ENCODE measurements at places on chromosomes 3 and 15. TPM values are rescaled to one million over a fixed set of nuclear protein-coding genes. Genes with fewer than 3 reads are reported as not detected.

DNA sequence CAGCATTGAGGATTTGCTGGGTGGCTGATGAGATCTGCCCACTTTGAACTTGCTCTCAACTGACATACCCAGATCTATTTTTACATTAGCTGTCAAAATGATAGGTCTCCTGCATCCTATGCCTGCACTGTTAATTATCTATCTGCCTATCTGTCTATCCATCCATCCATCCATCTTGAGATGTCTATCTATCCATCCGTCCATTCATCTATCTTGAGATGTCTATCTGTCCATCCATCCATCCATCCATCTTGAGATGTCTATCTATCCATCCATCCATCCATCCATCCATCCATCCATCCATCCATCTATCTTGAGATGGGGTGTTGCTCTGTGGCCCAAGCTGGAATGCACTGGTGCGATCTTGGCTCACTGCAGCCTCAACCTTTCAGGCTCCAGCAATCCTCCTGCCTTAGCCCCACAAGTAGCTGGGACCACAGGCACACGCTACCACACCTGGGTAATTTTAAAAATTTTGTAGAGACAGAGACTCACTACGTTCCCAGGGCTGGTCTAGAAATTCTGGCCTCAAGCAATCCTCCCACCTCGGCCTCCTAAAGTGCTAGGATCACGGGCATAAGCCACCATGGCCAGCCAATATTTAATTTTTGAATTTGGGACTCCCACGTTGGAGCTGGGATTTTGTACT lies 159.4 kb upstream of the NSMCE3 start:
- no peaks in the 10 kb centered on the region for H3K27me3 ChIP-seq
- no peaks in the 10 kb centered on the region for H3K36me3 ChIP-seq
- no peak overlapping the region for H3K4me3 ChIP-seq
- no peaks in the 10 kb centered on the region for H3K4me1 ChIP-seq
- no peak overlapping the region for H3K27ac ChIP-seq

The LRRN1 gene
- 1.4 TPM for total RNA-seq

The DAZL gene
- total RNA-seq = not detected

The CHDH gene
- 26.9 TPM for total RNA-seq

GRCh38 chr3:153528473-153528872 lies 366.4 kb downstream of the RAP2B start:
- H3K4me3 ChIP-seq = no peak overlapping the region
- H3K27me3 ChIP-seq = no peaks in the 10 kb centered on the region
- no peaks in the 10 kb centered on the region for H3K4me1 ChIP-seq
- no peak overlapping the region for H3K27ac ChIP-seq

DNA sequence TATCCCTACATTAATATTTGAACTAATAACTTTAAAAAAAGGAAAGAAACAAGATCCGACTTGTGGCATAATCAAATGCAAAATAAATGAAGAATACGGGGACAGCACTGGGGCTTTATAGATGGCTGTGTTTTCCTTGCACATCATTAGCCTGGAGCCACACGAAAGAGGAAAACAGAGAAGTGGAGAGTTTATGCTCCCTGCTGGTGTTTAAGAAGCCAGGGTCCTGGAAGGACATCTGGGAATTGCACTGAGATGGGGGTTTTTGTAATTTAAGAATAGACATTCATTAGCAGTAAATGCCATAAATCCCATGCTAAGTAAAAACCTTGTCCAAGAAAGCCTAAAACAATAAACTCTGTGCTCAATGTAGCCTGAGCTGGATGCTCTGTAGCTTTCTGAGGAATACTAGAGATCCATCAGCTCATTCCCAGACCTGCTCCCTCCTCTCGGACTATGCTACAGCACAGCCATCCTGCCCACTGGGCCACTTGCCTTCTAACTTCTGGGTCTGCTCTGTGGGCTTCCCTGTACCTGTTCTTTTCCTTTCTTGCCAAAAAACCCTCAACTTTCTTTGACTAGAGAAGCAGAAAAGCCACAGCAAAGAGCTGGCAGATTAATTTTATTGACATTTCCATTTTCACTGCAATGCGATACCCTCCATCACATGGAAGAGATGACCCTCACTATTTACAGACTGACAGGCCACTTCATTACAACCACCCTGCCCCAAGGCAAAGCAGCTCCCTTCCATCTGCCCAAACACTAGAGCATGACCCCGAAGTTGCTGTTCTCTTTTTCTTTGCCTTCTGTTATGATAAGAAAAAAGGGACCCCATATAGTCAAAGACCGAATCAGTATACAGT lies 62.3 kb downstream of the MEIS2 start:
- H3K27ac ChIP-seq = no peak overlapping the region
- no peaks in the 10 kb centered on the region for H3K27me3 ChIP-seq
- H3K4me1 ChIP-seq = no peaks in the 10 kb centered on the region
- H3K4me3 ChIP-seq = no peak overlapping the region
- H3K36me3 ChIP-seq = no peaks in the 10 kb centered on the region

- H3K27ac ChIP-seq = no peak overlapping the region
- no peaks in the 10 kb centered on the region for H3K27me3 ChIP-seq
- no peak for DNase-seq
Observed at GRCh38 chr3:127699416-127700300, 26.9 kb downstream of the ABTB1 start.

DNA sequence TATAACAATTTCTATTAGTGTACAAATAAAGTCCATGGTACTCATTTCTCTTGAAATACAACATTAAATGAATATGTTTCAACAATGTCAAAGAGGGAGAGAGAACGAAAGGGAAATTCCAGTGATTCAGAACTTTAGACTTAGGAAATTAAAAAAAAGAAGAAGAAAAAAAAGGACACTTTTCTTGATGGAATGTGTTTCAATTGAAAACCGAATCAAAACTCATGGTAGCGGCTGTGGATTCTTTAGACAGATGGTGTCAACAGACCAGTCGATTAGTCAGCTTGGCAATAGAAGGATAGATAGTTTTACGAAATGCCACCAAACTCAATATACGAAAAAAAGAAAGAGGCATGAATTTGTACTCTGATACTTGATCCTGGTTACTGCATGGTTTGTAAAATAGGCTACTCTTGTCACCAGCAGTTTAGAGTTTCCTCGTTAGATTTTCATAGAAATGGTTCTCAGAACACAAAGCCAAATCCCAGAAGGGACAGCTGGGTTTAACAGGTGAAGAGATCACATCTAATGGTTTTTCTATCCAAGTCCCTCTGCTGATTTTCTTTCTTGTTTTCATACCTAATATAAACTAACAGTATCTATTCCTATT lies 793.5 kb downstream of the ROBO1 start:
- H3K27me3 ChIP-seq = no peaks in the 10 kb centered on the region
- DNase-seq = no peak
- no peak overlapping the region for H3K4me3 ChIP-seq

- H3K27me3 ChIP-seq = no peaks in the 10 kb centered on the region
- no peaks in the 10 kb centered on the region for H3K4me1 ChIP-seq
- no peaks in the 10 kb centered on the region for H3K36me3 ChIP-seq
- no peak for DNase-seq
- no peak overlapping the region for H3K4me3 ChIP-seq
Observed at GRCh38 chr15:79680720-79681119, 216.1 kb downstream of the MTHFS start.

GRCh38 chr15:77475001-77475400 lies 54.3 kb downstream of the HMG20A start:
- peak overlapping the region; percentile 81 for H3K27ac ChIP-seq
- H3K4me1 ChIP-seq = peaks cover 29% of the 10 kb centered on the region
- H3K27me3 ChIP-seq = no peaks in the 10 kb centered on the region
- no peak overlapping the region for H3K4me3 ChIP-seq

DNA sequence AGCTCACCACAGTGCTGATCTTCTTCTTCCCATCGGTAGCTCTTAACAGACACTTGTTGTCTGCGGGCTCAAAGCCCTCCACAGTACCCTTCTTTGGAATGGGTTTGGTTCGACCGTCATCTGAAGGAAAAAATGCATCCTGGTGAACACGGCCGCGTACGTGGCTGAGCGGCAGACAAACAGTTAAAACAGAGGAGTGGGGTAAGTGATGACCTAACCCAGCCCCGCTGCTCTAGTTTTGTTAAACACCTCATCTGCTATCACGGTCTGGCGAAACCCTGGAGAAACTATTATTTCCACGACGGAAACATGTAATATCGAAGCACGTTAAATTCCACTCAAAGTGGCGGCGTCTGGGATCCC lies 725 bp downstream of the SRP14 start:
- peaks cover 14% of the 10 kb centered on the region for H3K4me1 ChIP-seq
- peaks cover 31% of the 10 kb centered on the region for H3K36me3 ChIP-seq
- peak overlapping the region; percentile 85 for H3K27ac ChIP-seq
- peak overlapping the region; percentile 64 for H3K4me3 ChIP-seq
- DNase-seq = no peak
- no peaks in the 10 kb centered on the region for H3K27me3 ChIP-seq

DNA sequence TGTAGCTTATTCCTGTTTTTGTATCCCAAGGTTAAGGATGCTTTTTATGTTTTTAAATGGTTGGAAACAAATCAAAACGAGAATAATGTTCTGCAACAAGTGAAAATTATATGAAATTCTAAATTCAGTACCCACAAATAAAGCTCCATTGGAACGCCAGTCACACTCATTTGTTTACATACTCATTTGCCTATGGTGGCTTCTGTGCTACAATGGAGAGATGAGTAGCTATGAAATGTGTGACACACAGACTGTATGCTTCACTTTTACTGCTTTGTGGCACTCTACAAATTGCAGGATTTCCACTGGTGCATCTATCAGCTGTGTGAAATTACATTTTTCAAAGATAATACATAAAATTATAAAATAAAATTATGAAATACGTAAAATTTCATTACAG lies 112.2 kb upstream of the TSPAN3 start:
- peaks cover 11% of the 10 kb centered on the region for H3K4me1 ChIP-seq
- no peak for DNase-seq
- no peaks in the 10 kb centered on the region for H3K27me3 ChIP-seq
- no peaks in the 10 kb centered on the region for H3K36me3 ChIP-seq
- no peak overlapping the region for H3K4me3 ChIP-seq

GRCh38 chr3:144403040-144403457 lies 431.4 kb downstream of the DIPK2A start:
- no peaks in the 10 kb centered on the region for H3K27me3 ChIP-seq
- no peak overlapping the region for H3K27ac ChIP-seq
- H3K4me1 ChIP-seq = no peaks in the 10 kb centered on the region
- DNase-seq = no peak

- H3K27me3 ChIP-seq = no peaks in the 10 kb centered on the region
- H3K4me3 ChIP-seq = no peak overlapping the region
- DNase-seq = no peak
- H3K4me1 ChIP-seq = peaks cover 16% of the 10 kb centered on the region
Observed at GRCh38 chr15:92392462-92392861, 1.2 kb upstream of the ST8SIA2 start.

DNA sequence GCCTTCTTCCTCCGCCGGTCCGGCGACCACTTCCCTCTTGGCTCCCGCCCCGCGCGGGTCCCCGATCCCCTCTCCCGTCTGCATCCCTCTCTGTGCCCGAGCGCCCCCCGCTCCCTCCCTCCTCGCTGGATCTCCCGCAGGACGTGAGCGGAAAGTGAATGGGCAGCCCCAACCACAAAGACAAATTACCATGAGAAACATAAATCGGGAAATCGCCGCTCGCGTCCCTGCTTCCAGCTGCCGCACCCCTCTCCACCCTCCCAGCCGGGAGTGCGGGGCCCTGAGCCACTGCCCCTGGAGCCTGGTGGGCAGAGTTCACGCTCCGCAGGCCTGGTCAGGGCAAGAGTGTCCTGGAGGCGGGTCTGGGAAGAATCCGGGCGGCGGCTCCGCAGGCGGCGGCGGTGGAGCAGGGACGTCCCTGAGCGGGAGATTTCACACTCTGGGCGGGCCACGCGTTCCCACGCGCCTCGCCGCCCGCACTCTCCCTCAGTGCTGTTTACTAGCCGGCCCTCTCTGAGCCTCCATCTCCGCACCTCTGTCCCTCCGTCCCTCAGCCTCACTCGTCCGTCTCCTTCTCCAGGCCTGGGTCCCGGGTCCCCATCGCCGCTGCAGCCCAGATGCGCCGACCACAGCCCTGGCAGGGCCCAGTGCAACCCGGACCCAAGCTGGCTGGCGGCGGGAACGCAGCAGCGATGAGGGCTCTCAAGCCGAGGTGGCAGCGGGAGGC lies 835 bp downstream of the SEMA5B start:
- peak; percentile 23 for DNase-seq
- no peaks in the 10 kb centered on the region for H3K36me3 ChIP-seq
- peaks cover 32% of the 10 kb centered on the region for H3K4me1 ChIP-seq

The BCHE gene
- total RNA-seq = 0.44 TPM

The ADAMTS9 gene
- total RNA-seq = 142 TPM

DNA sequence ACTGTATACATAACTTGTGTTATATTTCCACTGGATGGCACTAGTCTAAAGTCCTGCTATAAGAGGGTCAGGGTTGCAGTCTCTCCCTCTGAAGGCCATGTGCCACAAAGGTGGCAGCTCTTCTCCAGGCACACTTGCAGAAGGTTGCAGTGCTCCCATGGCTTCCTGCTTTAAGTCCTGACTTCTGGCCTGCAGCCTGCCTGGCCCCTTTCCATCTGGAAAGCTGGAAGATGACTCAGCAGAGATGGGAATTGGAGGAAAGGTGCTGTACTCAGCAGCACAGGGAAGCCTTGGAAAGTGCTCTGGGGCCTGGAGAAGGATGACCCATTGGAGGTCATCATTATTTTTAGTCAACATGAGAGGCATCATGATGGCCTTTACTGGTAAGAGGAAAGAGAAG lies 40.9 kb upstream of the MRPL3 start:
- no peak overlapping the region for H3K4me3 ChIP-seq
- H3K27ac ChIP-seq = no peak overlapping the region
- H3K4me1 ChIP-seq = peaks cover 3% of the 10 kb centered on the region

The CPNE9 gene
- not detected for total RNA-seq

GRCh38 chr3:119613872-119614271 lies 16.2 kb downstream of the PLA1A start:
- H3K4me3 ChIP-seq = no peak overlapping the region
- DNase-seq = no peak
- no peaks in the 10 kb centered on the region for H3K36me3 ChIP-seq
- H3K27me3 ChIP-seq = no peaks in the 10 kb centered on the region

DNA sequence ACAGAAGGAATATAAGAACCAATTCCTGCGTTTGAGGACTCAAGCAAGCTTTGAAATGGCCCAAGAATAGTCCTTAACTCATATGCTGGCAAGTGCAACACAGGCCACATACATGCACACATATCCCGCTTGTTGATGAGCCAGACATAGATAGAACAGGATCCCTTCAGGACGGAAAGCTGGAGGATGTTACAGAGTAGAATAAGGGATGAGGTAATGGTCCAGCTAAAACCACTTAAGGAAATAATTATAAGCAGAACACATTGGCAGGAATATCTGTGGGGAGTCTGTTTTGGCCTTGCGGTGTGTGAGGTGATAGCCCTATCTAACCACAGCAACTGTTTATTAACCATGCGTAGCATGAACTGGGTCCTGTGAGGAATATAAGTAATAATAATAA lies 25.0 kb downstream of the SCG3 start:
- H3K4me3 ChIP-seq = no peak overlapping the region
- DNase-seq = no peak
- H3K36me3 ChIP-seq = no peaks in the 10 kb centered on the region
- no peaks in the 10 kb centered on the region for H3K4me1 ChIP-seq

GRCh38 chr3:15269091-15269989 lies 63.0 kb downstream of the SH3BP5 start:
- H3K4me1 ChIP-seq = peaks cover 25% of the 10 kb centered on the region
- peak overlapping the region; percentile 68 for H3K27ac ChIP-seq
- H3K4me3 ChIP-seq = no peak overlapping the region
- DNase-seq = peak; percentile 44
- no peaks in the 10 kb centered on the region for H3K27me3 ChIP-seq
